NCI-H2171 (cell line): ENCODE measurements at places on chromosomes 6 and 20.

- DNase-seq: no peak
Measured at GRCh38 chr20:572727-573126, 29.1 kb upstream of the CSNK2A1 start.

GRCh38 chr6:38493931-38494547 lies 145.7 kb downstream of the BTBD9 start:
- DNase-seq: peak; percentile 33

- DNase-seq: no peak
Measured at GRCh38 chr6:118725944-118726343, 74.6 kb upstream of the CEP85L start.

DNA sequence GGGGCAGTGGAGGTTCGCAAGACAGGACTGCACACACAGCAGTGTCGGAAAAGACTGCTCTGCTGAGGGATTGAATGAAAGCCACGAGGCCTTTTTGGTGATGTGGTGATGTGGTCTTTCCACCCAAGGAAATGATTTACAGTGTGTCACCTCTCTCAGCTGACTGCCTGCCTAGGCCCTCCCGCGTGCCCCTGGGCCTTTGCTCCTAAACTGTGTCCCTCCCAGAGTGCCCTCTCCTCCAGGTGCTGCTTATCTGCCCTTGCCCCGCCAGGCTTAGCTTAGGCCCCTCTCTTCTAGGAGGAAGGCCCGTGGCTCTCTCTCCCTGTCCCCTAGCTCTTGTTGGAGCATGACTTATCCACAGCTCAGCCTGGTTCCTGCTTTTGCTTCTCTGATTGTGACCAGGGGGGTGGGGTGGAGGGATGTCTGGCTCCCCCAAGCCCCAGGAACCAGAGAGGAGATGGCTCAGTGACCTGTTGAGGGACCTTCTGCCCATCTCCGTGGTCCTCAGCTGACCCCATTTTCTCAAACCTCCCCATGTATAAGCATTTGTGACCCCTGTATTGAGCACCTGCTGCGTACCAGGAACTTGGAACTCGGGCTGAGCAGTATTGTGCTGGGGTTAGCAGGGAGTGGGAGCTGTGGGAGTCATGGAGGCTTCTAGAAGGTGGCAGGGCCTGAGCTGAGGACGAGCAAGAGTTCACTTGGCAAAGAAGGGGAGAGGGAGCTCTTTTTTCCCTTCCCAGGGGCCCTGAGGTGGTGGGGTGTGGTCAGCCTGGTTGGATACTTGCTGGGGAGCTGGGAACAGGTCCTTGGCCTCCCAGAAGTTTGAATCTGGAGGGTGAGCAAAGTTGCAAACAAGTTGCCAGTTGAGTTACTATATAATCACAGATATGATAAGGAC lies 2.2 kb downstream of the SRC start:
- DNase-seq: no peak

DNA sequence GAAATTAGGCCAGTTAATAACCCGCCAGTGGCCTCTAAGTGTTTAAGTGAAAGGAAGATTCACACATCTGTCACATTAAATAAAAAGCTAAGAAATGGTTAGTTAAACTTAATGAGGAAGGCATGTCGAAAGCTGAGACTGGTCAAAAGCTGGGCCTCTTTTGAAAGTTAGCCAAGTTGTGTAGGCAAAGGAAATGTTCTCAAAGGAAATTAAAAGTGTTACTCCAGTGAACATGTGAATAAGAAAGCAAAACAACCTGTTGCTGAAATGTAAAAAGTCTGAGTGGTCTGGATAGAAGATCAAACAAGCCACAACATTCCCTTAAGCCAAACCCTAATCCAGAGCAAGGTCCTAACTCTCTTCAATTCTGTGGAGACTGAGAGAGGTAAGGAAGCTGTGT lies 10.9 kb upstream of the MTRF1L start:
- DNase-seq: no peak

DNA sequence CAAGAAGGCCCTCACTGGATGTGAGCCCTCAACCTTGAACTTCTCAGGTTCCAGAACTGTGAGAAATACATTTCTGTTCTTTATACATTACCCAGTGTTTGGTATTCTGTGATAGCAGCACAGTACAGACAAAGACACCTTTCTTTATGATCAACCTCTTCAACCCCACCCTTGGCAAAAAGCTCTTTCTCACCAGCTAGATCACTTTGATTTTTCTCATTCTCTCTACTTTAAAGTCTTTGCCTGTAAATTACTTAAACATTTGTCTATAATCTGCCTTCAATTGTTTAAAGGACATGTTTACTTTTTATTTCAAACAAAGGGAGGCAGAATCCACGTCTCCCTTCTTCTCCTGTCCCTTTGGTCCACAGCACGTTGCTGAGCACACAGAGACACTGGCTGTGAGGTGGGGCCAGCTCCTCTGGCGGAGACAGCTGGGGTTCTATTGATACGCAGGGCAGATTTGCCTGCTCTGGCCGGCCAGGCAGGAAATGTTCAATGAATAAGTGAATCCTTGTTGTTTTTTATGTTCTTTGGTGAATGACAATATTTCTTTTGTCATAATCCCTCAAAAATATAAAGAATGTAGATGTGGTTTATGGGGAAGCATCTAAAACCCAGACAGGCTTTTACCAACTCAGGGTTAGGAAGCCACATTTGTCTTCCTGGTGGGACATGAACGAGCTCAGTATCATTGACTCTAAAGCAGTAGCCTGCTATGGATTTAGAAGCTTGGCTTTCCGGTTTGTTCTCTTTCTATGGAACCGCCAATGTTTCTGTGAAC lies 52.9 kb downstream of the NEDD9 start:
- no peak for DNase-seq

DNA sequence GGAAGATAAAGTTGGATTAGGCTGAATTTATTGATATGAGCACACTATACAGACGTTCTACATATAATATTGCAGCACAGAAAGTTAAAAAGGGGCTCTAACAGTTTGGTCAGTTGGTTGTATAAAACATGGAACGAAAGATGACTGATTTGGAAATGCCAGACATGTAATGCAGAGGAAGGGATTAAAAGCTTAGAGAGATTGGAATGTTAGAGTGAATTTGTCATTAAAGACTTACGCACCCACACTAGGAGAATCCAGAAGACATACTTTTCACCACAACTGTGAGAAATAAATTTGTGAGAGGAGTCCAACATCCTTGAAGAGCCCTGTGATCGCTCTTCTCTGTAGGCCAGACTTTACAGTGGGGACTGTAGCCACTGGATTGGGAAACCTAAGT lies 134.7 kb downstream of the GPR63 start:
- DNase-seq: no peak

DNA sequence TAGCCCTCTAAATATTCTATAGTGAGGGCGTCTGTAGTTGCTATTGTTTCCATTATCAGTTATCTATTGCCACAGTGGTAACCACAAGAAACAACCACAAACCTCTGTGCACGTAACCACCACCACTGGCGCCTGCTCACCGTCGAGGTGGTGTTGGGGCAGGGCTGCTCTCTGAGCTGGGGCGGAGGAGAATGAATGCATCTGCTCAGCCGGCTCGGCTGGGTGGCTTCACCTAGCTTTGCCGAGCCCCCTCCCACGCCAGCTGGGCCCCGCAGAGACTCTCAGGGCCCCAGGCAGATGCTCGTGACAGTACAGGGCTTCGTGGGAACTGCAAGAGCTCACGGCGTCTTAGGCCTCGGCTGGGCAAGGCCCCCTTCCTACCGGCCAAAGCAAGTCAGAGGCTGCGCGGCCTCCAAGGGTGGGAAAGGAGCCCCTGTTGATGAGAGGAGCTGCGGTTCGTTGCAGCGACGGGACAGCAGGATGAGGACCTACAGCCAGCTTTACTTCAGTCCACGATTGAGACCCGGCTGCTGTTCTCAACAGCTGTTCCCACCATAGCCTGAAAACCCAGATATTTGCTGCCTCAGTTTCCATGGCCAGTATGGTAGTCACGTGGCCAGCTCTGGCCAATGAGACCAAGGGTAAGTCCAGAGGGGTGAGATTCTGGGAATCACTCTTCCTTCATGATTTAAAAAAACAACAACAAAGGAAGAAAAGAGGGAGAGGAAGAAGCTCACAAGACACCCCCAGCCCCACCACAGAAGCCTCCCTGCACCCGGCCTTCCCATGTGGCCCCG lies 120.2 kb upstream of the AFDN start:
- no peak for DNase-seq

DNA sequence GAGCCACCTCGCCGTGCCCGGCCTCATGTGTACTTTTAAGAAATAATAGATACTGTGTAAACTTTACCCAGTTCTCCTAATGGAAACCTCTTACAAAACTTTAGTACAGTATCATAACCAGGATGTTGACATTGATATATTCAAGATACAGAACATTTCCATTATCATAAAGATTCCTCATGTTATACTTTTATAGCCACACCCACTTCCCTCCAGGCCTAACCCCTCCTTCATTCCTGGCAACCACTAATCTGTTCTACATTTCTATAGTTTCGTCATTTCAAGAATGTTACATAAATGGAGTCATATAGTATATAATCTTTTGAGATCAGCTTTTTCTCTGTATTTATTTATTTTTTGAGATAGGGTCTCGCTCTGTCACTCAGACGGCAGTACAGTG lies 52.6 kb upstream of the SALL4 start:
- no peak for DNase-seq

- no peak for DNase-seq
Measured at GRCh38 chr6:181049-181654, 111.1 kb upstream of the DUSP22 start.

DNA sequence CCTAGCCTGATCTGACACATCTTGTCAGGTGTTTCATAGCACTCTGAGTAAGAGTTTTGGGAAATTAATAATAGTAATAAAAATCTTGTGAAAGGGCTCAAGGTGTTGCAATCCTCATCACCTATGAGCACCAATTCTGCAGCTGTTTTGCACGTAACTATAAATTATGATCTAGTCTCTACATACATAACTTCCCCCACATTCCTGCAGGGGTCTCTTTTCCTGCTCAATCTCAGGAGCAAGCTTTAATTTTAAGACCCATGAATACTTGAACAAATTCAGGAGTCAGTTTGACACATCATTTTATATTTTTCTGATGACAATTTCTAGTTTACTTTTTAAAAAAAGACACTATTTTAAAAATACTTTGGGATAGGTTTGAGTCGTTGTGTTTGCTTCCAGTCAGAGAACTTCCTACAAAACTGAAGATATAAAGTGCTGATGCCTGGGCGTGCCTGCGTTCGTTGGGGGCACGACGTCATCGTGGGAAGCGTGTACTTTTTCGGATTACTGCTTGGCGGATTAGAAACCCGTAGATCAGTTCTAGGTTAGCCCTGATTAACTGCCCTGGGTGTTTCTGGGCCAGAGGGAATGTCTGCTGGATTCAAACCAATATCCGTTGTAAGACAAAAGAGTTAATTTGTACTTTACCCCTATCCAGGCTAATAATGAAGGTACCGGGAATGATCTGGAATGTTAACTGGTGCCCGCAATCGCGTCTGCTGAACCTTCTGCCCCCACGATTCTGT lies 1.0 kb upstream of the E2F3 start:
- DNase-seq: peak; percentile 17

DNA sequence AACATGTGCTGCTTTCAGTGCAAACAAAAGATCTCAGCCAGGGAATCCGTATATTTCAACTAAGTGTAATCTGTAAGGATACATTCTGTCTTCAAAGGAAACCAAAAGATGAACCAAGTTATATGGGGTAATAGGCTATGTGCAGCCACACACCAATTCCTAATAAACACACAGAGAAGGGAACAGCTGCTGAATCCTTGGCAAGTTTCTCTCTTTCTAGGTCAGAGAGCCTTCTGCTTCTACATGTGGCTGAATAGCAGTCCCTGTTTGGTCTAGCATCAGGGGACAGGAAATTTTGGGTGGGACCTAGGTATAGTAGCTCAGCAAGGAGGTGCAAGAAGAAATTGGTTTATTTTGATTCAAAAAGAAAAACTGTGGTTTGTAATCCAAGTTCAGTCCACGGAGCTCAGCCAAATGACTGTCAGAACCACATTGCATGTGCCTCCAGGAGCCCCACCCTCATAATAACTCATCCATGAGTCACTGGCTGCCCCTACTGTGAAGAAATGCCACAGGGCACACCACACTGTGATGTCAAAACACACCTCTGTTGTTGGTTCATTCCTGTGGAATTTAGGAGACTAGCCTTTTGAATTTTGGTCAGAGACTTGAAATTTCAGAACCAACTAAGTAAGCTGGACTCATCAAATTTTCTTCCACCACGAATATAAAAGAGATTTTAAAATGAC lies 21.1 kb downstream of the SPTLC3 start:
- no peak for DNase-seq

GRCh38 chr20:64211874-64212658 lies 43.5 kb upstream of the PCMTD2 start:
- no peak for DNase-seq

GRCh38 chr6:10406556-10406955 lies 8.3 kb downstream of the TFAP2A start:
- no peak for DNase-seq

DNA sequence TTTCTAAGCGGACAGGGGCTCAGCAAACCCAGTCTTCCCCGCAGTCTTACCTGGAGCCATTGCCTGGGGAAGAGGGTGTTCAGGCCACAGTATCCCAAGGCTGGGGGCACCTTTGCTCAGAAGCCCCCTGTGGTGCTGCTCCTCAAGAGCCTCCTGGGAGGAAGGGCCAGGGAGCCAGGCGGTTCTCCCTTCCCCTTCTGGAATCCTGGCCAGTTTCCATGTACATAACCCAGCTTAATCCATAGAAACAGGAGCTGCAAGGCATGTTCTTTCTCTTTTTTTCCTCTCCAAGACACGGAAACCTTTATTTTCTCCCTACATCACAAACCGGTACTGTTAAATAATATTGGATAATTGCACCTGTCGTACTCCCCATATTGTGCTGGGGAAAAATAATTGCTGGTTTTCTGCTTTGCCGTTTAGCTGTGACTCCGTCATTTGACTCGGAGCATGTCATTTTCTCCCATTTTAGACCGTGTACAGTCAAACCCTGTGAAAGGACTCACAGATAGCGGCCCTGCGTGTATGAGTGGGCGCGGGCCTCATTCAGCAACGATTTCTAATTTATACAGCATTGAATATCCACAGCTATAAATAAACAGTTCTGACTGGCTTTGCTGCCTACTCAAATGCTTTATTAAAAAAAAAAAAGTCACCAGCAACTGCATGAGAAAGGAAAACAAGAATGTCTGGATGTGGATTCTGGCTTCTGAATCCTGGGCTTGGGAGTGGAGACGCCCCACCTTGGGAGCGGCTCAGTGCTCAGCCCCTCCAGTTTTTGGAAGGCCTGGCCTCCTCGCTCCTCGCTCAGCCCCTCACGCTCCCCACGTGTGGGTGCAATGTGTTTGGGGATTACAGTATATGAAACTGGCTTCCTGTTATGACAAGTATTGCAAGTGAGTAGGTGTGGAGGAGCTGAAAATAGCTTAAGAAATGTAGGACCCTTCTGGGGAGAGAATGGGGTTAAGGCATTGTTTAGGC lies 67.3 kb downstream of the ADTRP start:
- no peak for DNase-seq

- DNase-seq: no peak
Measured at GRCh38 chr6:161091972-161092701, 100.6 kb downstream of the MAP3K4 start.
